ENCODE measurements at places on chromosomes 11 and 22.

DNA sequence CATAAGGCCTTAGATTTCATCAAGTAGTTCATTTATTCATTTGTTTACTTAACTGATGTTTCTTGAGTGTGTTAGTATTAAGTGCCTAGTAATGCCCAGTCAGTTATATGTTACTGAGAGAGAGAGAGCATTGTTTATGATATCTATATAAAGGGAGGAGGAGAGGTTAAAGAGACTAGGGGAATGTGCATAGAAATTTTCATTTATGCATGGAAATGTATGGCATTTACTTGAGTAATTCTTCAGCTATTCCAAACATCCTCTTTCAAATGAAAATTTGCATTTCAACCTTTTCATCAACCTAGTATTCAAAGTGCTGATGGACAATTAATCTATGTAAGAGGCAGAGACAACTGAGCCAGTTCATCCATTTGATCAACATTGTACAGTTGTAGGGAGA lies 199.7 kb downstream of the NELL1 start:
- no peak for DNase-seq

DNA sequence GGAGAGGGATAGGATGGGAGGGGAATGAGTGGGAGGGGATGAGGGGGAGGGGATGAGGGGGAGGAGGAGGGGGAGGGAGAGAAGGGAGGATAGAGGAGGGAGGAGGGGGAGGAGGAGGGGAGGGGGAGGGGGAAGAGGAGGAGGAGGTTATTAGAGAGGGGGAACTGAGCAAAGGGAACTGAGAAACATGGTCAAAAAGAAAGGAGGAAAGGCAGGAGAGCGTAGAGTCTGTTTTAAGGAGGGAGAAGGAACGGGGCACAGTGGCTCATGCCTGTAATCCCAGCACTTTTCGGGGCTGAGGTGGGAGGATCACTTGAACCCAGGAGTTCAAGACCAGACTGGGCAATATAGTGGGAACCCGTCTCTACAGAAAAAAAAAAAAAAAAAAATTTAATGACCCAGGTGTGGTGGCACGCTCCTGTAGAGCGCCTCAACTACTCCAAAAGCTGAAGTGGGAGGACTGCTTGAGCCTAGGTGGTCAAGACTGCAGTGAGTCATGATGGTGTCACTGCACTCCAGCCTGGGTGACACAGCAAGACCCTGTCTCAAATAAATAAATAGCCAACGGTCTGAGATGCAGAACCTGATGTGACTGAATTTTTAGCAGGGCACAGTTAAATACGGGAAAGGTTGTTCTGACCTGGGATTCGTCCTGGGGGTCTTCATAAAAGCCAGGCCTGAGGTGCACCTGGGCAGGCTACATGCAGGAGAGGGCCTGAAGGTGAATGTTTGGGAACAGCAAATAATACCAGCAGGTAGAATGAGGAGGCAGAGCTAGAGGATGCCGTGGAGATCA lies 4.0 kb downstream of the B3GNT6 start:
- DNase-seq: peak; percentile 22

GRCh38 chr11:58465690-58466089 lies 23.7 kb upstream of the OR5B12 start:
- DNase-seq: no peak

- no peak for DNase-seq
Measured at GRCh38 chr11:134655189-134655989, 243.3 kb upstream of the B3GAT1 start.

DNA sequence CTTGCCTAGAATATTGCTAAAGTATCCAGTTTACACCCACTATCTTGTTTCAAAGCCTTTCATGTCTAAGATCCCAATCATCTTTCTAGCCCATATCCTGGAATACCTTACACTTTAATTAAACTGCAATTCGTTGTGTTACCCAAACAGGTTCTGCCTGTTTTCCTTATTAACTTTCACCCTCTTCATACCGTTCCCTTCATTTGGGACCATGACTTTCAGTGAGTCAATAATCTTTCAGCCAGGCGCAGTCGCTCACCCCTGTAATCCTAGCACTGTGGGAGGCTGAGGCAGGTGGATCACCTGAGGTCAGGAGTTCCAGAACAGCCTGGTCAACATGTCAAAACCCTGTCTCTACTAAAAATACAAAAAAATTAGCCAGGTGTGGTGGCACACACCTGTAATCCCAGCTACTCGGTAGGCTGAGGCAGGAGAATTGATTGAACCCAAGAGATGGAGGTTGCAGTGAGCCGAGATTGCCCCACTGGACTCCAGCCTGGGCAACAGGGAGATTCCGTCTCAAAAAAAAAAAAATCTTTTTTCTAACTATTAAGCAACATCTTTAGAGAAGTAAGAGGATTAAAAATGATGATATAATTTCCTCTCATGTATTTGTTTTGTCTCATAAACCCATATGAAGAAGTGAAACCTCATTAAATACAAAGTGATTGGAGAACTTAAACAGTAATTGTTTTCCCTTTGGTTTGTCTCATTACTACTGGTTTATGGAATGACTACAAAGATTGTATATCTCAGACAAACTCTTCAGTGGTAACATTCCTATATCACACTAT lies 20.7 kb downstream of the DMC1 start:
- DNase-seq: no peak

DNA sequence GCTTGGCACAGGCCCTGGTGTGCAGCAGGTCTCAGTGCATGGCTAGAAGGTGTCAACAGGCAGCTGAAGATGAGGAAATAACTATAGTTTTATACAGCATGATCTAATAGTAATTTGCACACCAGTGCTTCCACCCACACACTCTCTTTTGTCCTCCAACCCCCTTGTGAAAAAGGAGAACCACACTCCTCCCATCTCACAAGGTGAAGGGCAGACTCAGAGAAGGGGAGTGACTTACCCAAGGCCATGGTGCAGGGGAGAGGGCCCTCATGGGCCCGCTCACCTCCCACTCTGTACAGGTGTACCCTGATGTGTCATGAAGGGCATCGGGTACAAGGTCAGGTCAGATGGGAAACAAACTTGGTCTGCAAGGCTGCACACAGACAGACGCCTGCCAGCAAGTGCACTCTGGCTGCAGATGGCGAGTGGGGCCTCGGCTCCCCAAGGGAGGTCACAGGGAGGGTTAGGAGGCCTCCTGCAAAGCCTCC lies 53.4 kb downstream of the DGCR2 start:
- no peak for DNase-seq

- no peak for DNase-seq
Measured at GRCh38 chr11:112786196-112786595, 175.0 kb upstream of the NCAM1 start.

DNA sequence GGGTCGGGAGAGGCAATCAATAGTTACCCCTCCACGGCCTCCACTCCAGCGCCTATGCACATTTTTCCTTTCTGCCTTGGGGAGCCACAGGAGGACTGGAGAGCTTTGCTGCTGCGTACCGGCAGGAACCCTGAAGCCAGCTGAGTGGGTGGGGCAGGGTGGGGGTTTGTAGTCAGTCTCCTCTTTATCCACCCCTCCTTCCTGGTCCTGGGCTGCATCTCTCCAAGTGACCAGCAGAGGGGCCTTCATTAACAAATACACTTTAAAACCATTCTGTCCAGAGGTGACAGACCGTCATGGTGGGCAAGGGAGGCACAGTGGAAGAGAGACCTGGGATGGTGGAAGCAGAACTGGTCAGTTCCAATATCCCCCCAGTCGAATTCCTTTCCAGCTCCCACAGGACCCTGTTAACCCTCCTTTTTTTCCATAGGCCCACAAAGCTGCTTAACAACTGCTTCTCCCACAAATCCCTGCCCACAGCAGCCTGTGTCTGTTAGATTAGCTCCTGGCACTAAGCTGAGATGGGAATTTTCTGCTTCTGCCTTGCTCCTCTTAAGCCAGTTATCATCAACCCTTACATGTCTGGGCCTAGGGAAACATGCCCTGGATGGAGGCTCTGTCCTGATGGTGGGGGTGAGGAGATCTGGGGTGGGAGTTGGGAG lies 3.9 kb upstream of the ABCG4 start:
- peak; percentile 77 for DNase-seq

GRCh38 chr11:88104408-88104807 lies 70.8 kb downstream of the RAB38 start:
- DNase-seq: no peak

DNA sequence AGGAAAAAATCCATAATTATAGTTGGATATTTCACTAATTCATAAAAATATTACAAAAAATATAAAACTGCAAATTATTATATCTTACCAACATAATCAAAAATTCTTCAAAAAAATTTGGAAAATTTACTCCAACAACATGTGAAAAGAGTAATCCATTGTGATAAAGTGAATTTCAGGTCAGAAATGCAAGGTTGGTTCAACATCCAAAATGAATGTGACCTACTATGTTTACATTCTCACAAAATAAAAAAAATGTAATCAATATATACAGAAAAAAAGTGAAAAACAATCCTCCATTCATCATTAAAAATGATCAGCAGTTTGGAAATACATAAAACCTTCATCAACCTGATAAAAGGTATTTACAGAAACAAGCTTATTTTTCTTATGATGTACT lies 1252.2 kb downstream of the JRKL start:
- DNase-seq: no peak
